ENCODE measurements at places on chromosomes 6 and 20.

DNA sequence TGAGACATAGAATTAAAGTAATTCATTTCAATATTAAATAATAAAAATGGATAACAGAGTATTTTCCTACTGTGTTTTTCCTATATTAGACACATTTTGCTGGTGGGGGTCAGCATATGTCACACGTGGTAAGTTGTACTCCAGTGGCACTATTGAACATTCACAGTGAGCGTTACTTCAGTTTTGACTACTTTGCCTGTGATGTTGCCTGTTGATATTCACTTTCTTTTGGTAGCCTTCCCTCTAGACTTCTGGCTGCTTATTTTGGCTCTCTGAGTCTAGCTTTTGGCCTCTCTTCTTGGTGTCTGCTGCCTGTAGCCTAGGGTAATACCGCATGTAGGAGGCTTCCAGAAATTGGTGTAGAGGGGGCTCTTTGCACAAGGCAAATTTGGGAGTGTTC is 64.4 kb upstream of the TFB1M start:
- no peak for DNase-seq

GRCh38 chr20:46803123-46804020 is 91.3 kb upstream of the EYA2 start:
- DNase-seq: no peak

- no peak for DNase-seq
These were observed 44.5 kb downstream of the TIAM2 start for GRCh38 chr6:155039618-155040017.

DNA sequence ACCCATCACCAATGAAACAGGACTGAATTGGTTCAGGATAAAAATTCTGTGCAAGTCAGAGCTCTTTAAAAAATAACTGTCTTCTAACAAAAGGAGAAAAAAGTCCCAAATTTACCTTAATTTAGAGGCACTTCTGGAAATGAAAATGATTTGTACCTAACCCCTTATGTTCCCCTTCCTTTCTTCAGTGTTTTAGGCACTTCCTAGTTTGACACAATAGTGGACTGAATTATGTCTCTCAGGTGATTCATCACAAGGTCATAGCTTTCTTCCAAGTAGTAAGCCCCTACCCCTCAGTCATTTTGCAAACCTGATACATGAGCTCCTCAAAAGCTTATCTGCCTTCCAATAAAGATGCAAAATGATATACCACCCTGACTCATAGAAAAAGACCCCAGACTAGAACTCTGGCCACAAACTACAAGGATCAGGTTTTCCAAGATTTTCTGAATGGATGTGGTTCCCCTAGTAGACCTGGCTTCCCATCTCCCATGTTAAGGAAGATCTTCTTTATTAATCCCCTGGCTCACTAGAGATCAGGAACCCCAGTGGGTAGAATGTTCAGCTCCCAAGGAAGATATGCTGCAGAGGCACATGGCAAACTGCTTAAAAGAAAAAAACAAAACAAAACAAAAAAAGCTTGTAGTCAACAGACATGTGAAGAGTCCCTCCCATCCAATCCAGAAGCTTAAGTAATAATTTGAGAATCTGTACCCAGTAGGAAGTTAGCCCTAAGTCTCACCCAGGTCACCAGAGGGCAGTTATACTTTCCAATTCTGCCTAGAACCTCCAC is 3.6 kb downstream of the PPP1R10 start:
- no peak for DNase-seq

DNA sequence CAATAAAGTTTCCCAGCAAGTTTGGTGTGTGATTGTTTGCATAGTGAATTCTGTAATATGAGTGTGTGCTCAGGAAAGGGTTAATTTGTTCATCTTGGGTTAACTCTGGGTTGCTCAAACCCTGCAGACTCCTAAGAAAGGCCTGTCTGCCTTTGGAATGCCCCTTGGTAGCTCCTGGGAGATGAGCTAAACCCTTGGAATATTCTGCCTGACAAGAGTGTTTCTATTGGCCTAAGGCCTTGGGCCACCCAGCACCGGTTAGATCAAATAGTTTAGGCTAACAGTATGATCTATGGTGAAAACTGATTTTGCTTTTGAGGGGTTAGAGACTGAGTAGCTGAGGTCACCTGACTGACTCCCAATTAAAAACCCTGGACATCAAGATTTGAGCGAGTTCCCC is 248.3 kb downstream of the GRM1 start:
- DNase-seq: no peak

DNA sequence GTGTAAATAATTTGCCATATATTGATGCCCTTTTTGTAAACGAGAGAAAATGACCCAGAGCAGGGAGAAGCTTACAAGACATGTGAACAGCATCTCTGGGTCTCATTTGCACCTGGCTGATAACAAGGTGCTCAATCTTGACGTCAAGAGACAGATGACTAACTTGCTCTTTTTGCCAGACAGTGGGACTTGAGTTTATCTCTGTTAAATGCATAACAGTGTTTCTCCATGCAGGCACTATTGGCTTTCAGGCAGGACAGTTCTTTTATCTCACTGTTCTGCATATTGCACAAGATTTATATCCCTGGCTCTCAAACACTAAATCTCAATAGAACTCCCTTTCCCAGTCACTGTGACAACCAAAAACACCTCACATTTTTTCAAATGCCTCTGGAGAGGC is 56.4 kb downstream of the RFX6 start:
- no peak for DNase-seq

- DNase-seq: no peak
These were observed 14.6 kb downstream of the GATA5 start for GRCh38 chr20:62461157-62461556.

- no peak for DNase-seq
These were observed 154.6 kb downstream of the RFPL4B start for GRCh38 chr6:112501705-112502104.

Data from OCI-LY7 (cell line).